ENCODE measurements at places on chromosomes 2 and 18. TPM values are rescaled to one million over a fixed set of nuclear protein-coding genes. Genes with fewer than 3 reads are reported as not detected.

The SPATA3 gene
- not detected for total RNA-seq

The RBM45 gene
- total RNA-seq, result 12.0 TPM

GRCh38 chr2:197274349-197274748 lies 36.2 kb downstream of the ANKRD44 start:
- no peak for DNase-seq

GRCh38 chr2:206716623-206717022 lies 1.6 kb downstream of the DYTN start:
- DNase-seq, result no peak

DNA sequence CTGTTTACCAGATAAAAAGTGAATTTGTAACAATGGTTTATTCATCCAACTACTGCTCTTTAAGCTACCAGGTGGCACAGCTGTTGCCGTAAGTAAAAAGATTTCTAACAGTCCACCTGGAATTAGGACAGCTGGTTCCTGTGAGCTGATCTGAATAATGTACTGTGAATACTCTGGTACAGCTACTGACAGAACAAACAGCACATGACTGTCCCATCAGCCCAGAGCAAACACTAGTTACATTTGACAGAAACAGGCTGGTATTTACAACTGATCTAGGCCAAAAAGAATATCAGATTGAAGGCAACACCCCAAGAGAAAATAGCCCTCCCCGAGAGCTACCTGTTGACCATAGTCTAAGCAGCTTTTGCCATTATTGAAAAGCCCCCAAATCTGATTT lies 840.4 kb downstream of the CPS1 start:
- no peak for DNase-seq

All from activated naive CD8-positive, alpha-beta T cell treated with anti-CD3 and anti-CD28 coated beads for 36 hours (primary cell).